ENCODE measurements at places on chromosomes 6 and 20.
A peak's percentile ranks its signal among the peaks of the same experiment; 100 is the strongest.

GRCh38 chr6:141874930-141875602, 257.7 kb upstream of the GJE1 start:
- H3K4me1 ChIP-seq = no peaks in the 10 kb centered on the region
- H3K36me3 ChIP-seq = no peaks in the 10 kb centered on the region
- no peak overlapping the region for H3K4me3 ChIP-seq
- no peaks in the 10 kb centered on the region for H3K27me3 ChIP-seq

DNA sequence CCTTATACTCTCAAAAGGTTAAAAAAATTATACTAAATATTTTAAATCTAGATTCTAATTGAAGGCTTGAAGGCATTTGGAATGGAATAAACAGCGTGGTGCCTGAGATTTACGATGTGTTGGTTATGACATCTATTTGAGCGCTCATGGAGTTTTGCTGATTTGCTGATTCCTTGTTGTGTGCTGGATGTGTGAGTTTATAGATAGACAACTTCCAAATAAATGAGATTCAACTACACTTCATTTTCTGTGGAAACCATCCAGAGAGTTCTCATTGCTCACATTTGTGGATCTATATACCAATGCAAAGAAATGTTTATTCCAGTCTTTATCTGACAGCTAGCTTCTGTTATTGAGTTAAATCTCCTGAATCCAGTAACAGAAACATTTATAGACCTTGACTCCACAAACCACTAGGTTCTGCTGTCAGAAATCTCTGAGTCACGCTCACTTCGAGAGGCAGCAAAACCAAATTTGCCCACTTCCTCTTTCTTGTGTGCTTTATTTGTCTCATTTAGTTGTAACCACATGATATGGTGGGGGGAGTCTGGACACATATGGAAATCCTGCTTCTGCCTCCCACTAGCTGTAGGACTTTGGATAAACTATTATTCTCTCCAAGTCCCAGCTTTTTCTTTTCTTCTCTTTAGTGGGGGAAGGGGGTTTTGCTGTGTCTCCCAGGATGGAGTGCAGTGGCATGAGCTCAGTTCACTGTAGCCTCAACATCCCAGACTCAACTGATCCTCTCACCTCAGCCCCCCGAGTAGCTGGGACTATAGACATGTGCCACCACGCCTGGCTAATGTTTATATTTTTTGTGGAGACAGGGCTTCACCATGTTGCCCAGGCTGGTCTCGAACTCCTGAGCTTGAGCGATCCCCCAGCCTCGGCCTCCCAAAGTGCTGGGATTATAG, 54.5 kb downstream of the IPCEF1 start:
- no peak overlapping the region for H3K4me3 ChIP-seq
- H3K27ac ChIP-seq = peak overlapping the region; percentile 95
- H3K36me3 ChIP-seq = no peaks in the 10 kb centered on the region

- H3K36me3 ChIP-seq = no peaks in the 10 kb centered on the region
- no peak overlapping the region for H3K27ac ChIP-seq
Measured at GRCh38 chr20:13340088-13340487, 119.0 kb downstream of the ISM1 start.

DNA sequence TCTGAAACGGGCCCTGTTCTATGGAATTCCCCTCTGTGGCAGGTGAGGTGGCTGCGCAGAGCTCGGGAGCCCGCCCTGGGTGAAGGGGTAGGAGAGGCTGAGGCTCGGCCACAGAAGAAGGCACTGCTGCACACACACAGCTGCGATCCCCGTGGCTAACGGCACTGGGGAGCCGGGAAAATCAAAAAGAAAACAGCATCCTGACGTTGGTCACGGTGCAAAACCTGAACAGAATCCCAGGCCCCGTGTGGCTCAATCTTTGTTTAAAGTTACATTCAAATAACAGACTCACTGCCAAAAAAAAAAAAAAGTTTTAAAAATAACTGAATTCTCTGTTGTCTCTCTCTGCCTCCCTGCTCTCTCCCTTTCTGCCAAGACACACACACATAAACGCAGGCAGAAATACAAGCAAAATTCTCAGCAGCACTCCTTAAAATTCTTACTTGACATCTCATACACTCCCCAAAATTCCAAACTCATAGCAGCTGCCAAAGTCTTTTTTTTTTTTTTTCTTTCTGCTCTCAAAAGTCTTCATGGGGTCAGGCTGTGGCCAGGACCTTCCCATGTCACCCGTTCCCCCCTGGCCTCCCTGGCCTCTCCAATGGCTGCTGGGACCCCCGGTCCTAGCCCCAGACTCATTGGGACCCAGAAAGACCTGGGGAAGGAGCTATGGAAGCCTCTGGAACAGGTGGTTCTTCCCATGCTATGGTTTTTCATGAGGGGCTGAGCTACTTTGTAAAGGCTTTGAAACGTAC, 248.8 kb downstream of the TTLL2 start:
- no peaks in the 10 kb centered on the region for H3K27me3 ChIP-seq
- no peak overlapping the region for H3K4me3 ChIP-seq
- no peak for DNase-seq

- H3K27ac ChIP-seq = no peak overlapping the region
- DNase-seq = no peak
- no peaks in the 10 kb centered on the region for H3K36me3 ChIP-seq
- no peaks in the 10 kb centered on the region for H3K4me1 ChIP-seq
- H3K27me3 ChIP-seq = no peaks in the 10 kb centered on the region
Measured at GRCh38 chr20:19110881-19111460, 101.5 kb upstream of the SLC24A3 start.

GRCh38 chr6:16659466-16660156, 101.6 kb downstream of the ATXN1 start:
- H3K4me3 ChIP-seq = no peak overlapping the region
- DNase-seq = no peak
- H3K36me3 ChIP-seq = no peaks in the 10 kb centered on the region

DNA sequence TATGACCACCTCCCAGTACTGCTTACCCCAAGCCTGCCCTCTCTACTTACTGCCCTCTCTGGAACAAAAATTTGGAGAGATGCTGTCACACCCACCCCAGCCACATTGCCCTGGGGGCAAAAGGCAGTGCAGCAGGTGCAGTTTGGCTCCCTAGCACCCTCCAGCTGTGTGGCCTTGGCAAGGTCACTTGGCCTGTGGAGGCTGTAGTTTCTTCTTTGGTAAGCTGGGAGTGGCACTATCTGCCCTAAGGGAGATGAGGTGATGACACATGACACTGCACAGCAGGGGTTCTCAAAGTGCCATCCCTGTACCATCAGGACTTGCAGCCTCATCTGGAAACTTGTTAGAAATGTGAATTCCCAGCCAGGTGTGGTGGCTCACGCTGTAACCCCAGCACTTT, 44.8 kb downstream of the TAF8 start:
- H3K27me3 ChIP-seq = no peaks in the 10 kb centered on the region
- no peaks in the 10 kb centered on the region for H3K36me3 ChIP-seq
- H3K4me1 ChIP-seq = peaks cover 89% of the 10 kb centered on the region

GRCh38 chr6:151254451-151255081, 14.8 kb downstream of the AKAP12 start:
- peak overlapping the region; percentile 93 for H3K27ac ChIP-seq
- H3K36me3 ChIP-seq = no peaks in the 10 kb centered on the region
- no peaks in the 10 kb centered on the region for H3K27me3 ChIP-seq
- peaks cover 45% of the 10 kb centered on the region for H3K4me1 ChIP-seq
- no peak overlapping the region for H3K4me3 ChIP-seq

DNA sequence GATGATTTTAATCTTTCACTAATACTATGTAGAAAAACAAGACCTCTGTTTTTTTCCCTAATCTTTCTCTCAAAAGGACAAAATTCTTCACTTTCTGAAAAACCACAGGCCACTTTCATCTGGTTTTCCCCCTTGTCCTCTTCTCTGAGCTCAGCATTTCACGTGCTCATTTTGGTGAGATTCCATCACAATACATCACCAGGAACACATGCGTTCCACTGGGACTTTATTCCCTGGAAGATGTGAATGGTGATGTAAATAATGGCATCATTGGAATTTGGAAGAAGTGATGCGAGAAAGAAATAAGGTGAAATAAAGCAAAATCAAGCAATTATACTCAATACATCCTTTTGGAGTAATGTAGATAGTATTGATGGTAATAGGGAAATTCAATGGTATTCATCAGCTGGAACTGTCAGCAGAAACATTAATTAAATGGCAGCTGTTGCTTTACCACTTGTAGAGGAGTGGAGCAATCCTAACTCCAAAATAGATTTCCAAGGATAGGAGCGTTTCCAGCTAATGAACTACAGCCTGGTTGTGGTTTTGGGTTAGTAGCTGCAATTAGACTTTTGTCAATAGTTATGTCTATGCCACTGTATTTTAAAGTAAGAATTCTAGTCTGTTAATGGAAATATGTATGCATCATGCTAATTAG, 11.5 kb downstream of the FILIP1 start:
- no peaks in the 10 kb centered on the region for H3K36me3 ChIP-seq
- H3K4me3 ChIP-seq = no peak overlapping the region

GRCh38 chr6:54195637-54196036, 84.4 kb downstream of the MLIP start:
- peaks cover 10% of the 10 kb centered on the region for H3K4me1 ChIP-seq
- no peak for DNase-seq
- H3K27ac ChIP-seq = no peak overlapping the region
- no peaks in the 10 kb centered on the region for H3K36me3 ChIP-seq
- H3K27me3 ChIP-seq = no peaks in the 10 kb centered on the region

DNA sequence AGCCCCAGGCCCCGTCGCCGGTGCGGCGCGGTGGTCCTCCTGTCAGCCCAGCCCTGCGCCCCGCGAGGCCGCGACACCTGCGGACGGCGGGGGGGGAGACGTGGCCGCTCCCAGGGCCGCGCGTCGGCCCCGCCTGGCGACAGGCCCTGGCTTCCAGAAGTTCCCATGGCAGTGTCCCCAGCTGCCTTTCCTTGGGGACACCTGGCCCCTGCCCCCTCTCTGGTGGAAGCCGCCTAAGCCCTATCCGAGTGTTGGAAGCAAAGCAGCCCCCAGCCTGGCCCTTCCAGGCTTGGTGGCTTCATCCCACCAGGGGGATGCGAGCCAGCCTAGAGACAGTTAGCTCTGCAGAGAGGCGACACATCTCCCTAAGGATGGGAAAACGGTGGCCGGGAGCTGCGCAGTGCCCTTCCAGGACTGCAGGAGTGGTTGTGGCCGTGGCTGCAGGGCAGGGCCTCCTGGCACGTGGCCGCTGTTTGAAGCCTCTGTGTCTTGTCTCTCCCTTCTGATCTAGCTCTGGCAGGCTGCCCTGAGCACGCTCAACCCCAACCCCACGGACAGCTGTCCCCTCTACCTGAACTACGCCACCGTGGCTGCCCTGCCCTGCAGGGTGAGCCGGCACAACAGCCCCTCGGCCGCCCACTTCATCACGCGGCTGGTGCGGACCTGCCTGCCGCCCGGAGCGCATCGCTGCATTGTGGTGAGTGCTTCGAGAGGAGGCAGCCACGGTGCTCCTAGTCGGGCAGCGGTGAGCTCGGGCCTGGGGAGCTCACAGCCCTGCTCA, 816 bp downstream of the NPEPL1 start:
- no peaks in the 10 kb centered on the region for H3K27me3 ChIP-seq
- peak overlapping the region; percentile 23 for H3K27ac ChIP-seq
- peak; percentile 34 for DNase-seq
- peaks cover 28% of the 10 kb centered on the region for H3K36me3 ChIP-seq
- peaks cover 9% of the 10 kb centered on the region for H3K4me1 ChIP-seq

DNA sequence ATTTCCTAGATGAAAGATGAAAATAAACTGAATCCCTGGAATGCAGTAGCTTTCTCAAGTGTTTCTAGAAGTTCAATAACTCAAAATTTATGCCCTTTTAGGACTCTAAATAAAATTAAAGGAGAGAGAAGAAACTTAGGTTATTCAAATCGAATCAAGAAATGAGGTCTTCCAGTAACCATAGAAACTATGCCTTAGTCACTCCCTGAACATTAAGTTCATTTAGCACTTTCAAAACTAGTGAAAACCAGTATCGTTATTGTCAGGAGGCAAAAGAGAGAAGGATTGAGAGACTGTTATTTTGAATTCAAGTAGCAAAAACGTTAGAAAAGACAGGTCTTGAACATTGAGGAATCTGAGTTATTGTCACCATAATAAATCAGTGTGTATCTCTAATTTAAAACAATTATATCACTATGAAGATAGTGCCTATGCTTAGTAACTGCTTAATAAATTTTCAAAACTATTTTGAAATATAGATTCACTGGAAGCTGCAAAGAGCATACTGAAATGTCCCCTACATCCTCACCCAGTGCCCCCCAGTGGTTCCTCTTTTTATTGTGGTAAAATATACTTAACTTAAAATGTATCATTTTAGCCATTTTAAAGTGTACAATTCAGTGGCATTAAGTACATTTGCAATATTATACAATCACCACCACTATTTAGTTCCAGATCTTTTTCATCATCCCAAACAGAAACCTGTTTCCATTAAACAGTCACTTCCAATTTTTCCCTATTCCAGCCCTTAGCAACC, 4.6 kb downstream of the RPP21 start:
- H3K4me3 ChIP-seq = no peak overlapping the region
- no peaks in the 10 kb centered on the region for H3K27me3 ChIP-seq
- no peaks in the 10 kb centered on the region for H3K4me1 ChIP-seq
- peaks cover 9% of the 10 kb centered on the region for H3K36me3 ChIP-seq
- no peak for DNase-seq
- no peak overlapping the region for H3K27ac ChIP-seq

DNA sequence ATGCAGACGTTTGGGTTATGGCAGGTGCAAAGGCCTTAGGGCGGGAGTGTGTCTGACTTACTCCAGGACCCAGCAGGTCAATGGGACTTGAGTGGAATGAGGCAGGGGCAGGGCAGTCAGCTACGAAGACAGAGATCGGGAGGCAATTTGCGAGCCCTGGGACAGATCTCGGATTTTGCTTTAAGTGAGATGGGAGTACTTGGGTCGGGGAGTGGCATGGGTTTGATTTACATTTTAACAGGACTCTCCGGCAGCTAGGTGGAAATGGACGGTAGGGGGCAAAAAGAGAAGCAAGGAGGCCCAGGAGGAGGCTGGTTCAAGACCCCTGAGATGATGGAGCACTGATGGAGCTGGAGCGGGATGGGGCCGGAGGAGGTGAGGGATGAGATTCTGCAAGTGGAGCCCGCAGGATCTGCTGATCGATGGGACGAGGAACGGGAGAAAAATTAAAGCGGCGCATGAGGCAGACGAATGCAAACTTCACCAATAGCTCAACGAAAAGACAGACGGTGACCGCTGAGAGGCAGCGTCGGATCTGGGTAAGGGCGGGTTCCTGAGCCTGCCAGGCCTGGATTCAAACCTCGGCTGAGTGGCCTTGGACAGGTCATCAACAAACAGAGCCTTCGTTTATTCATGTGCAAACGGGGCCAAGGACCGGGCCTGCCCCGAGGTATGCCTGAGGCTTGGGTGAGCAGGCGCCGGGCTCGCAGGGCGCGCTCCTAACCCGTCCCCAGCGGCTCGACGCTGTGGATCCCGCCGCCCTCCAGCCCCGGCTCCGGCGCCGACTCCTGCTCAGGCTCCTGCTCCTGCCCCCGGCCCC, 756 bp upstream of the RBCK1 start:
- H3K27me3 ChIP-seq = no peaks in the 10 kb centered on the region
- no peak overlapping the region for H3K4me3 ChIP-seq
- no peaks in the 10 kb centered on the region for H3K36me3 ChIP-seq
- peaks cover 19% of the 10 kb centered on the region for H3K4me1 ChIP-seq
- DNase-seq = peak; percentile 73

GRCh38 chr6:149419696-149420404, 19.8 kb downstream of the SUMO4 start:
- DNase-seq = no peak
- peaks cover 7% of the 10 kb centered on the region for H3K4me1 ChIP-seq
- no peak overlapping the region for H3K27ac ChIP-seq
- H3K4me3 ChIP-seq = no peak overlapping the region

GRCh38 chr6:6865611-6866010, 242.2 kb upstream of the RREB1 start:
- DNase-seq = no peak
- H3K4me3 ChIP-seq = no peak overlapping the region
- H3K36me3 ChIP-seq = no peaks in the 10 kb centered on the region
- no peaks in the 10 kb centered on the region for H3K27me3 ChIP-seq
- no peak overlapping the region for H3K27ac ChIP-seq

All from thyroid gland (tissue), 4 donors.